ENCODE measurements at places on chromosomes 1 and 21. TPM values are rescaled to one million over a fixed set of nuclear protein-coding genes. Genes with fewer than 3 reads are reported as not detected.

INTS7 gene
- polyA plus RNA-seq, result 20.2 TPM

CLCNKA gene
- polyA plus RNA-seq, result 26.9 TPM

GRCh38 chr21:14993115-14993514, 71.7 kb downstream of the NRIP1 start:
- no peak for DNase-seq

DNA sequence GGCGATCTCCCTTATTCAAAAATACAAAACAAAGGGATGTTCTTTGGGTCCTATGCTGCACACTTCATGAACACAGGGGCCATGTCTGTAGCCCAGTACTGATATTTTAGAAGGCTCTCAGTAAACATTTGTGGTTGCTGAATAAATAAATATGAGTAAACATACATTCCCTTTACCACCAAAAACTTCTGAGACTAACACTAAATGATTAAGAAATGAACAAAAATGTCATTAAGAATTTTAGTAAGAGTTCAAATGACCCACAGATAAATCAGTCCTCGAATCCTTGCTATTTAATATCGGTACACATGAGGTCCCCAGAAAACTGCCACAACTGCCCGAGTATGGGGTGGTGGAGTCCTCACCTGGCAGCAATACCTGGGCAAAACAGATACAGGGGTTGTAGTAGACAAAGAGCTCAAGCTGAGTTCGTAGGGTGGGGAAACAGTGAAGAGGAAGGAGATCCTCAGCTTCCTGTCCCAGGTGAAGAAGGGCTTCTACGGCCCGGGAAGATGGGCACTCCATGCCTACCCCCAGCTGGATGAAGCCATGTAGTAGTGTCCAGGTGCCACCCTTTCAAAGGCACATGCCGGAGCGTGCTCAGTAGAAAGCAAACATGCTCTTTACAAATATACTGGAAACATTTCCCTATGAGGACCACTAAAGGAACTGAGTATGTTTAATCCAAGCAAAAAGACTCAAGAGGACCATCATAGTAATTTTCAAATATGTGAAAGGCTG, 72.6 kb upstream of the ARHGAP29 start:
- DNase-seq, result no peak

GRCh38 chr1:9309991-9310390, 17.3 kb downstream of the SPSB1 start:
- DNase-seq, result no peak

VHLL gene
- not detected for polyA plus RNA-seq

- DNase-seq, result no peak
Observed at GRCh38 chr1:26237230-26237966, 3.4 kb downstream of the CEP85 start.

LAD1 gene
- polyA plus RNA-seq, result 36.9 TPM

GRCh38 chr1:244454412-244454811, 2.7 kb upstream of the ADSS2 start:
- DNase-seq, result no peak

DNA sequence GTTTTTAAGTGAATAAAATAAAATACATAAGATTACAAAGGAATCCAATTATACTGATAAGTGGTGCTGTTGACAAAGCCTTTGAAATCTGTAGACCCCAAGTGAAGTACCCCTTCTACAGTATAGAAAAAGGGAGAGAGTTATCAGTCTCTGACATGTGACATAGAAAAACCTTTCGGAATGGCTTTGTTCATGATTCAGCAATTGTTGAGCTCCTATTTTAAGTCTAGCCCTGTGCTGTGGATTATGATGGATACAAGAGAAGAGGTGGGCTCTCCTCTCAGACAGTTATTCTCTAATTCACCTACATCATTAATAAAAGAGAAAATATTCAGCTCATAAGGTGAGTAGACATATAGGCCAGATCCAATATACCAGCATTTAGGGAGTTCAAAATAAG, 53.3 kb upstream of the ITPKB start:
- DNase-seq, result no peak

DNA sequence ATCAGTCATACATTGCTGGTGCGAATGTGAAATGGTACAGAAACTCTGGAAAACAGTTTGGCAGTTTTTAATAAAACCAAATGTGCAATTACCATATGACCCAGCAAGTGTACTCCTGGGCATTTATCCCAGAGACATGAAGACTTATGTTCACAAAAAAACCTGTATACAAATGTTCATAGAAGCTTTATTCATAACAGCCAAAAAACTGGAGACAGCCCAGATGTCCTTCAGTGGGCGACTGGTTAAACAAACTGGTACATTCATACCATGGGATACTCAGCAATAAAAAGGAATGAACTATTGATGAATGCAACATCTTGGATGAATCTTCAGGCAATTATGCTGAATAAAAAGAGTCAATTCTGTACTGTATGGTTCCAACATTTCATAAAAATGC, 97.8 kb downstream of the DTL start:
- no peak for DNase-seq

DNA sequence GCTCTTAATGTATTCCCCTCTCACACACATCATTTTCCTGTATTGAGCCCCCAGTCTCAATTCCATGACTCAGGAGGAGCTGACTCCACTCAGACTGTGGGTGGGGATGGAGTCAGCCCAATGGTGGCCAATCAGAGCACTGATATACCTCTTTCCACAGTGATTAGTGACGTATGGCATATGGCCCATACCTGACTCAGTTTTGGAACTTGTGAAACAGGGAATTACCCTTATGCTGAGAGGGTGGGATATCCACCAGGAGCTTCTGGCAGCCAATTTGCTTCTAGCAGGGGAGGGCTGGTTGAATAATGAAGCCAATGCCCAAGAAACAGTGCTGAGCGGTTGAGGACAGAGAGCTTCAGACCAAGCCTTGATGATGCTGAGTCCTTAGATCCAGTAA, 86.4 kb upstream of the SPATA6 start:
- DNase-seq, result no peak

C1orf226 gene
- polyA plus RNA-seq, result 21.3 TPM

- peak; percentile 68 for DNase-seq
Observed at GRCh38 chr1:151472856-151473731, 13.8 kb upstream of the POGZ start.

LAMB3 gene
- polyA plus RNA-seq, result 0.93 TPM

GRCh38 chr1:173476197-173476664, 904 bp upstream of the PRDX6 start:
- no peak for DNase-seq

AVPR1B gene
- polyA plus RNA-seq, result 0.86 TPM

DNA sequence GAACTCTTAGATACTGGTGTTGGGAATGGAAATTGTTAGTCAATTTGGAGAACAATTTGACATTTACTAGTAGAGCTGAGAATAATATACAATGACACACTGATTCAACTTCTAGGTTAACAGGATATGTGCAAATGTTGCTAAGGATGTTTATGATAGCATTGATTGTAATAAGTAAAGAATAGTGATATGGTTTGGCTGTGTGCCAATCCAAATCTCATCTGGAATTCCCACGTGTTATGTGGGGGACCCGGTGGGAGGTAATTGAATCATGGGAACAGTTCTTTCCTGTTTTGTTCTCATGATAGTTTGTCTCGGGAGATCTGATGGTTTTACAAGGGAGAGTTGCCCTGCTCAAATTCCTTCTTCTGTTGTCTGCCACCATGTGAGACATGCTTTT, 302.4 kb upstream of the TMPRSS15 start:
- DNase-seq, result no peak

- DNase-seq, result no peak
Observed at GRCh38 chr1:62240651-62241370, 46.2 kb downstream of the L1TD1 start.

- DNase-seq, result no peak
Observed at GRCh38 chr1:59898927-59899326, 27.6 kb downstream of the CYP2J2 start.

GRCh38 chr1:232611834-232612233, 18.1 kb downstream of the SIPA1L2 start:
- no peak for DNase-seq

DNA sequence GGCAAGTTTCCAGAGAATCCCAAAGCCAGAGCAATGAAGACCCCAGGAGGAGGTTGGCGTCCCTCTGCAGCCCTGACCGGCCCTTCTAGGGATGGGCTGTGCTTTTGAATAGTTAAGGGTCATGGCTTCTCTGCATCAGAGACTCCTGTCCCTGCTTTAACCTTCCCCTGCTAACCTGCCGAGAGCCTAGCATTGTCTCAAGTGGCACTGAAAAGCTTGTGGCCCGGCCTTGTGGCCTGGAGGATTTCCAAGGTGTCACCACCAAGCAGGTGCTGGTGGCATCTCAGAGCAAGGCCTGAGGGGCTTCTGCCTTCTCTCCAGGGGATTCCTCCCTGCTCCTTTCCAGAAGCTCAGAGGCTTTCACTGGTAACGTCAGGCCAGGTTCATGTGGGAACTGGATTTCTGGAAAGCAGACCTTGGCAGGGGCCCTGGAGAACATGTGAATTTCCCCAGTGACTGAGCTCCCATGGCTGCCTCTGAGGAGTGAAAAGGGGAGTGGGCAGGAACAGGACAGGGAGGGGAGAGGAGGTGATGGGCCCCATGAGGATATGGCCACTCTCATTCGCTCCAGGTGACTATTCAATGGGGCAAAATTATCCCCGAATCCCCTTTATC, 409.9 kb downstream of the PTPRU start:
- DNase-seq, result no peak

CADM3 gene
- polyA plus RNA-seq, result 0.24 TPM

PGLYRP3 gene
- polyA plus RNA-seq, result not detected

DNA sequence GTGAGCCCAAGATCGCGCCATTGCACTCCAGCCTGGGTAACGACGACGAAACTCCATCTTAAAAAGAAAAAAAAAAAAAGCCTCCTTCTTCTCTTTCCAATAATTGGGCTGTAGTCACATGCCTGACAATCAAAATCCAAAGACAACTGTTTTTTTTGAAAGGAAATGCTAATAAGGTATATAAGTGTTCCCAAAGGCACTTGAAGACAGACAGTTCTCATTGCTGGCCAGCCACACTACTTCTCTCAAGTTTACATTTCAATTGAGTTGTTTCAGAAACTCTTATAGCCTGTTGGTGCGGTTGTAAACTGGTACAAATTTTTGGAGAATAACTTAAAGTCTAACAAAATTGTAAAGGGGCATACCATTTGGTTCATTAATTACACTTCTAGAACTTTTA, 23.3 kb downstream of the GATAD2B start:
- no peak for DNase-seq

DNA sequence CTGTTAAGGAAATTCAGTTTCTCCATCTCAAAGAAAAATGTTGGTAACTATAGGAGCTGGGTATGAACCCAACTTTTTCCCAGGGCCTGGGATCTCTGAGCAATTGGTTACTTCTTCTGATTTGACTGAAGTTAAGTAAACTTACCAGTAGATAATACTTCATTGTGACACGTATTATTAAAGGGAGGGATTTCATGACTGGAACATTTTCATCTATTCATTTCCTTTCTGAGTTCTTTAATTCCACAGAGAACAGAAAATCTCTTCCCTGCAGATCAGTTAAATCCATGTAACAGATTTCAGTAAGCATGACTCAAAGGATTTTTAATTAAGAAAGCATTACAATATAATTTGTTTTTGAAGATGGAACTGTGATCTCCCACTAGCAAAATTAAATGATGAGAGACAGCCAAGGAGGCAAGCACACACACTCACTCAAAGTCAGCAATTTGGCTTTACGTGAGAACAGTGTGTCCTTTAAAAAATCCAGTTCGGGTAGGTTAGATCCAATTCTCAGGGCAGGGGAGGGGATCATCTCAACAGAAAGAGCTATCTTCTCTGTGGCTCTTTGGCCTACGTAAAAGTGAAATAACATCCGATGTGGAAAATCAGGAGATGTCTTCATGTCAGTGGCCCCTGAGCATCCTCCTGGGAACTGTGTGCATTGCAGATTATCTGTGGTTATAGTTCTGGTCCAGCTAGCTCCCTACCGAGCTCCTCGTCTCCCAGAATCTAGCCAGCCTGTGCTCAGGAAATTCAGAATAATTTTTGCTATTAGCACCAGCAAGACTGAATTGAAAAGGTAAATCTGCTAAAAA, 10.8 kb upstream of the MYOC start:
- no peak for DNase-seq

TBX19 gene
- 2.7 TPM for polyA plus RNA-seq

SH3BGR gene
- 7.1 TPM for polyA plus RNA-seq

CCDC28B gene
- polyA plus RNA-seq, result 23.0 TPM

DMBX1 gene
- polyA plus RNA-seq, result not detected

GRCh38 chr1:167293057-167293456, 72.4 kb downstream of the POU2F1 start:
- DNase-seq, result no peak

GRCh38 chr1:58886611-58887010, 102.8 kb upstream of the JUN start:
- no peak for DNase-seq

GRCh38 chr1:226973898-226974543, 33.9 kb downstream of the COQ8A start:
- DNase-seq, result no peak

DNA sequence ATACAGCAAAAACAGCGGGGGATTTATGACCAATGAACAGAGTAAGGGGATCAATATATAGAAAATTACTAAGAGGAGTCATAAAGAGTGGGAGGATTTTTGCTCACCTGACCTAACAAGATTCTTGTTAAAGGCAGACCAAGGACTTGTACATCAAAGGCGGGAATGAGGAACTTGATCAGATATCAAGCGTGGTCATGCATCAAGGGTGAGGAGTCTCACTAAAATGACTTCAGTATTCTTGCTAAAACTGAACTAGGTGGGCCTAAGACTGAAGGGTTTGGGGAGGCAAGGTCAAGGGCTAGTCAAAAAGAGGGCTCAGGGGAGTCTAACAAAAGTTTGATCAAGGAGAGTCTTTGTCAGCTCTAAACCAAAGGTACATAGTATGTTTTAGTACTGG, 2.1 kb downstream of the MOV10 start:
- no peak for DNase-seq

- DNase-seq, result no peak
Observed at GRCh38 chr1:113676524-113676923, 82.8 kb downstream of the PHTF1 start.
